ENCODE measurements at places on chromosomes 11 and 22.
A peak's percentile ranks its signal among the peaks of the same experiment; 100 is the strongest.

GRCh38 chr11:32081129-32081641 is 9.7 kb upstream of the RCN1 start:
- peak; percentile 92 for DNase-seq

GRCh38 chr11:113722934-113723333 is 16.8 kb upstream of the TMPRSS5 start:
- DNase-seq: no peak

GRCh38 chr11:3675971-3676370 is 4.8 kb upstream of the CHRNA10 start:
- DNase-seq: no peak

DNA sequence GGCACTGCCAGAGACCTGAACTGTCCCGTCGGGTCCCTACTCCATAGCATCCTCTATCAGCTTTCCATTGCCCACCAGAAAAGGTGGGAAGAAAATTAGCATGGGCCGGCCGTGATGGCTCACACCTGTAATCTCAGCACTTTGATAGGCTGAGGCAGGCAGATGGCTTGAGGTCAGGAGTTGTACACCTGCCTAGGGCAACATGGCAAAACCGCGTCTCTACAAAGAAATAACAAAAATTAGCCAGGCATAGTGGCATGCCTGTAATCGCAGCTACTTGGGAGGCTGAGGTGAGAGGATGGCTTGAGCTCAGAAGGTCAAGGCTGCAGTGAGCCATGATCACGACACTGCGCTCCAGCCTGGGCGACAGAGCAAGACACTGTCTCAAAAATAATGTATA is 3.5 kb downstream of the SLC25A18 start:
- DNase-seq: no peak

DNA sequence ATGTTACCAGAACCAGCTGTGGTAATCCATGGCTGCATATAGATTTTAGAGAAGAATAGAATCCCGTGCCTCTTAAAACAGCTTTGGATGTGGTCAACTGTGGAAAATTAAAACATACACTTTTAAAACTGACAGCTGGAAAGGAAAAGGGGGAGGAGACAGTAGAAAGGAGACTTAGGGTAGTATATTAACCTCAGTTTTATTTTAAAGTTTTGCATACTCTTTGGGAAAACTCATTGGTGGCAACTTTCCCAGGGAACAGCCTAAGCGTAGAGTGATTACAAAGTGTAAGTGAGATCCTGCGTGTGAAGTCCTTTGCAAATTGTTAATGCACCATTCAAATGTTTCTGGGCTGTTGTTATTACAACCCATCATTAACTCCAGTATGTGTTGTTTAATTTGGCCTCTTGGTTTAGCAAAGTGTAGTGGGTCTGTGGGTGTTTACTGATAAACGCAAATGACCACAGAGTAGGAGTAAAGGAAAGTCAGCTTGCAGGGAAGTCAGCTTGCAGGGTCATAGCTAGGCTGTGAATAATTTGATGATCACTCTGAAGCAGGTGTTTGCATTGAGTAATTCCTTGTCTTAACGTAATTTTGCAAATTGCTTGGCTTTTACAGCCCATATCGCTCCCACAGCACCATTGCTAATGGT is 88.0 kb upstream of the DBX1 start:
- no peak for DNase-seq

DNA sequence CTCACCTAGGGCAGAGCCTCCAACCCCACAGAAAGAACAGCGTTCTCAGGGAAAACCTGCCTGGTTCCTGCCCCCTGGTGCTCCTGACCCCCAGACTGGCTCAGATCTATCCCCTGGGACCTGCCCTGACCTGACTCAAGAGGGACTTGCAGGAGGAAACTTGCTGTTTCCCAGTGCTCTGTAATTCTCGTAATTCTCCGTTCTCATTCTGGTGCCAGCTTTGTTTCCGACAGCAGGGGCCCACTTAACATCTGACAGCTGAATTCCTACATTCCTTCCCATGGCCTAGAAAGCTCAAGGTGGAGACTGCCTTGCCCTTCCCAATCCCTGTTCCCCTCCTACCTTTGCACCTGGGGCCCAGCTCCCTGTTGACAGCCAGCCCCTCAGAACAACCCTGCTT is 12.5 kb upstream of the CSF2RB start:
- DNase-seq: no peak

DNA sequence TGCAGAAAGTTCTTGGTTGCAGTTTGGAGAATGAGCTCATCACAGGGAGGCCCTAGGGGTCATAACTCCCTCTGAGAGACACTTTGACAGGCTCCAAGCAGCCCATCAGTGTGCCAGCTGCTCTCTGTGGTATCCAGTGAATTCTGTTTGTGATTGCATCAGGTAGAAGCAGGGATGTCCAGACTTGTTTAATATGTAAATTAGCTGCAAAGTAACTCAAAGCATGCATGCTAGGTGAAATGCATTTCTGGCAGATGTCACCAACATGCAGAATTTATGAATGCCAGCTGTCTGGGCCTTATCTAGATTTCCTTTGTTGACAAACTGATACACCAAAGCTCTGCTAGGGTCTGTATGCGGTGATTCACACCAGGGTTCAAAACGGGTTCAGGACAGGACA is 123.6 kb upstream of the MTNR1B start:
- DNase-seq: no peak

DNA sequence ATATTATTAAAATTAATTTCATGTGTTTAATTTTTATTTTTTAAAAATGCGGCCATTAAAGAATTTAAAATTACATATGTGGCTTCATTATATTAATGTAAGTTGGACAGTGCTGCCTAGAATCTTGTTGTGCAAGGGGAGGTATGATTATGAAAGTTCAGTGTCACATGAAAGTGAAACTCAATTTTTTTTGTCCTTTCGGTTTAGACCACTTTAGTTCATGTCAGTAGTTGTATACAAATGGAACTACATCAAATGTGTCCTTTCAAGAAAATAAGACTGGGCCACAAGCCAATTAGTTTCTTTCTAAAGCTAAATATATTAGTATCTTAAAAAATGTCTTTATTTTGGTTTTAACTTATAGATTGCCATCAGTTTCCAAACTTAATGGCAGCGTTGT is 35.7 kb downstream of the TBCEL start:
- no peak for DNase-seq

- DNase-seq: no peak
Measured at GRCh38 chr11:69100454-69101114, 51.9 kb downstream of the TPCN2 start.

DNA sequence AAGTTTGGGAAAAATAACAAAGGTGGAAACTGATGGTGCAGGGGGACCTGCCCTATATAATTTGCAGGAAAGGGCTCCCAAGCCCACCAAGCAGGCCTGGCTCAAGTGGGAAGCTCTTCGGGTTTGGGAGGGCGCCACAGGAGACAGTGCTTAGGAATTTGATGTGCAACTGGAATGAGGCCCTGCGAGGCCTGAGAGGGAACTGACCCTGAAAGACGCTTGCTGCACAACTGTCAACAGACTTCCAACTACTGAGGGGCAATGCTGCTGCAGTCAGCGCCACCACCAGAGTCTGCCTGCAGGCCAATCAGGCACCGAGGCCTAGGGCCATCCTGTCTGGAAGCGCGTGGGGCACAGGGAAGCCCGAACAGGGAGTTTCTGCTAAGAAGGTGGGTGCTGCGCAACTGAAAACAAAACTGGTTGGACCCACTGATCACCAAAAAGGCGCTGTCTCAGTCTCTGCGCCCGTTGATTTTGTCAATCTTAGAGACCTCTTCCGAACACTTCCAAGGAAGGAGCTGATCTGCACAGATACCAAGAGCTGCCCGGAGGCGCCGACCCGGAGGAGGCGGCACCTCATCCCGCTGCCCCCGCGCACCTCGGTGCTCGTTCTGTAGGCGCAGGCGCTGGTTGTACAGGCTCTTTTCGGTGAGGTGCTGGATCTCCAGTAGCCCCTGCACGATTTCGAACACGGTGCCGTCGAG is 667 bp downstream of the DGCR6L start:
- peak; percentile 37 for DNase-seq

GRCh38 chr22:25898707-25899365 is 156.8 kb downstream of the MYO18B start:
- no peak for DNase-seq

DNA sequence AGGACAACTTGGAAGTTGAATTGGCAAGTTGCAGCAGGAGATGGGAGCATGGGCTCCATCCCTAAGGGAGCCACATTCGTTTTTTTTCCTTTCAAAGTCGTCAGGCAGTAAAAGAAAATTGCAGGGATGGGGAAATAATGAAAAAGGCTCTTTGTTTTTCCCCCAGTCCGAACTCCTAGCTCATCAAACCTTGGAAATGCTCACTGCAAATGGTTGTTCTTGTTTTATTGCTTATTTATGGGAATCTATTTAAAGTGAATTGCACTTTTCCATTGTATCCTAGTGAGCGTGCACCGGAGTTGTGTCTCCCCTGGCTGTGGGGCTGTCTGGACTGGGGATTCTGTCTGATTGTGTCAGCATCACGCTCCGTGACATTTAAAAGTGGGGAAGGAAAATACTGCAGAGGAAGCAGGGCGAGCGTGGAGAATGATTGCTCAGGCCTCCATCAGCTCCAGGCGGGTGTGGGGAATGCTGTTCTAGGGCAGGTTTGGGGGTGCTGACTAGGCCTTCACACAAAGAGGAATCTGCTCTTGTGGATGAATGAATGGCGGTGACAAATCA is 306.4 kb downstream of the KIRREL3 start:
- no peak for DNase-seq

- no peak for DNase-seq
Measured at GRCh38 chr11:33360642-33361041, 103.5 kb downstream of the HIPK3 start.

DNA sequence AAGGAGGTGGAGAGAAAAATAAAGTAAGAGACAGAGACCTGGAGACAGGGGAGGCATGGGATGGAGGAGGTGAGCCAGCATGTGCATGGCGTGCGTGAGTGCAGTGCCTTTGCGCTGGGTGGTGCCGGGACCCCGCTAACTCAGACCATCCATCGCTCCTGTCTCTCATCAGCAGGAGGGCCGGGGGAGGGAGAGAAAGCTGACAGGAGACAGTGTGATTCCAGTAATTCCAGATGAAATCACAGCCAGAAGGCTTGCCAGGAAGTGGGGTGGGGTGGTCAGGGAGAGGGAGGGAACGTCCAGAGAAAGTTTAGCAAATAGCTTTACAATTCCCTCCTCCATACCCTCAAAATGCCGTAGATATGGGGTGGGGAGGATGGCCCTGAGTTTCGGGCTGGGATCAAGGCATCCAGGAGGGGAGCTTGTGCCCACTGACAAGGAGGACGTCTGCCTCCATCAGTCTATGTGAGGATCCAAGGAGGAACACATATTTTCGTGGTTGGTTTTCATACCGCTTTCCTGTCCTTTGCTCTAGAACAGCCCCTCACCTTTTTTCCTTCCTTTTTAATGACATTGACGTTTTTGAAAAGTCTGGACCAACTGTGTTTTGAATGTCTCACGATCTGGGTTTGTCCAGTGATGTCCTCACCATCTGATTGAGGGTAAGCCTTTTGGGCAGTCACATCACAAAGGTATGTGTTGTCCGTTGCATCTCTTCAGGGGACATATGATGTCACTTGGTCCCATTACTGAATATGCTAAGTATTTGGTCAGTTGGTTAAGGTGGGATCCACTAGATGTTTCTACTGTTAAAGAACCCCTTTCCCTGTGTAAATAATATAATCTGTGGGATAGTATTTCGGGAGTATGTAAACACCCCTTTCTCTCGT is 567.3 kb downstream of the MIAT start:
- DNase-seq: peak; percentile 88

DNA sequence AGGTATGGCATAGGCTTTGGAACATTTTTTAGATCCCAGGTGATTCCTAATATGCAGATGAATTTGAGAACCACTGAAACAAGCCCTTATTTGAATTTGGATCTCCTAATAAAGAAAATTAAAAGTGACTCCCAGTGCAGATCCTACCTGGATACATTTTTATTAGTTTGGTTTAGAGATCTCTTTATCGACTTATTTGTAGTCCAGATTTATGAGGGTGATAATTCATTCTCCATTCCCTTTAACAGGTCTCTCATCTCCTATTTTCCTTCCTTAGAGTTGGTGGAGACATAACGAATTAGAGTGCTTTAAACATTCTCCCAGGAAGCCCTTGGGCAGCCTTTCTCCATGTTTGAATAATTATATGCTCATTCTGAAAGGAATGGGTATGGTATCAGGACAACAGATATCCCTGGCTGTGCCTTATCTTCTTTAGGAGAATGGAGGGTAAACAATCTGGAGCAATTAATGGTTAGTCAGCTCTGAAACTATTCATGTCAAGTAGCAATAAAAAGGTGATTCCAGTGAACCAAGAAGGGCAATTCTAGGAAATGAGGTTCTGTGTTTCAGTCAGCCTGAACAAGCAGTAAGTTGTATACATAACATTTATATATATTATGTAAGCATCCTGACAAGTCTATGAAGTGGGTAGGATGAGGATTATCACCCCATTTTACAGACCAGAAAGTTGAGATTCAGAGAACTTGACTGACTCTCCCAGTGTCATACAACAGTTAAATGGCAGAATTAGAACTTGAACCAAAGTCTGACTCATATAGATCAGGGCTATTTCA is 53.9 kb upstream of the RCE1 start:
- DNase-seq: no peak

DNA sequence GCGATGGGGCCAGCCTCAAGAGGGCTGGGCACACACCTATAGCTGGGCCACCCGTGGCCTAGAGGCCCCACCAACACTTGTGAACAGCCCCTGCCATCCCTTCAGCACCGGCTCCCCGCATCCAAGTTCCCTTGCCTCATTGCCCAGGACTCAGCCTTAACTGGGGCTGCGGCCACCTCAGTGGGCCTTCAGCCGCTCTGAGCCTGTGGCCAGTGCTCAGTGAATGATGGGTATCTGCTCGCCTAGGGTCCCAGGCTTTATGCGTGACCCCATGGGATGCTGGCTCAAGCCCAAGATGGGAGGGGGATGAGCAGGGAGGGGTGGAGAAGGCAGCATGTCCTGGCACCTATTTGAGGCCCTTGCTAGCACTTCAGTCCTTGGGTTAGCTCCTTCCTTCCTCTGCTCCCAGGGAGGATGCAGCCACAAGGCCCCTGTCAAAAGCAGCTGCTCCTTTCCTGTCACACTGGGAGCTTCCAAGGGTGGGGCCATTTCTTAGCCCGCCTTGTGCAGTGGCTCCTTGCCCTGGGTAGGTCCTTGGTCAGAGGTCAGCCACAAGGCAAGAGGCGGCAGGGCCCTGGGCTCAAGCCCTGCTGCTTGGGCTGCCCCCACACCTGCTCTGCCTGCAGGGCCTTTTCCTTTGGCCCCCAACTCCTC is 31.8 kb downstream of the GNAZ start:
- DNase-seq: no peak

GRCh38 chr11:5291207-5291838 is 10.4 kb downstream of the OR51B4 start:
- peak; percentile 62 for DNase-seq

GRCh38 chr11:117309310-117309709 is 6.7 kb downstream of the BACE1 start:
- no peak for DNase-seq

DNA sequence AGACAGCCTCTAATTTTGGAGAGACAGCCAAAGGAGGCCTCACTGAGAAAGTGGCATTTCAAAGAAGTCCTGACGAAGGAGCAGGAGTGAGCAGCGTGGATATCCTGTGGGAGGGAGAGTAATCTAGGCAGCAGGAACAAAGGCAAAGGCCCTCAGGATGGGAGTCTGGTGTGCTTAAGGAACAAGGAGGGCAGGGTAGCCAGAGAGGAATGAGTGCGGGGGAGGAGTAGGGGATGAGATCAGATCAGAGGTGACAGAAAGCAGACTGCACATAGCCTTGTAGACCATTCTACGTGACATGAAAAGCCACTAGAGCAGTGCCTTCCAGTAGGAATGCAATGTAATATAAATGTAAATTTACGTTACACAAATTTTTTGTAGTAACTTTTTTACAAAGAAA is 5.6 kb downstream of the SLC36A4 start:
- DNase-seq: no peak
